ENCODE measurements at places on chromosomes 1 and 21. TPM values are rescaled to one million over a fixed set of nuclear protein-coding genes. Genes with fewer than 3 reads are reported as not detected.

NPR1 gene
- total RNA-seq, result 11.1 TPM

PLA2G2A gene
- total RNA-seq, result 539 TPM

KIF17 gene
- total RNA-seq, result 3.9 TPM

CYP4A22 gene
- not detected for total RNA-seq

CLDN19 gene
- total RNA-seq, result not detected

IFI44L gene
- total RNA-seq, result 8.0 TPM

C1orf116 gene
- total RNA-seq, result 1.2 TPM

PDZK1 gene
- total RNA-seq, result not detected

SPRR2A gene
- total RNA-seq, result not detected

SHE gene
- 13.1 TPM for total RNA-seq

CAPN8 gene
- not detected for total RNA-seq
